Stimulated activated CD8-positive, alpha-beta memory T cell treated with anti-CD3 and anti-CD28 coated beads, Interleukin-2, amount 100 ng/mL, for 1 hour (primary cell): ENCODE measurements at places on chromosomes 7 and 10.

- DNase-seq, result no peak
Observed at GRCh38 chr10:18684416-18684815, 25.2 kb downstream of the ARL5B start.

DNA sequence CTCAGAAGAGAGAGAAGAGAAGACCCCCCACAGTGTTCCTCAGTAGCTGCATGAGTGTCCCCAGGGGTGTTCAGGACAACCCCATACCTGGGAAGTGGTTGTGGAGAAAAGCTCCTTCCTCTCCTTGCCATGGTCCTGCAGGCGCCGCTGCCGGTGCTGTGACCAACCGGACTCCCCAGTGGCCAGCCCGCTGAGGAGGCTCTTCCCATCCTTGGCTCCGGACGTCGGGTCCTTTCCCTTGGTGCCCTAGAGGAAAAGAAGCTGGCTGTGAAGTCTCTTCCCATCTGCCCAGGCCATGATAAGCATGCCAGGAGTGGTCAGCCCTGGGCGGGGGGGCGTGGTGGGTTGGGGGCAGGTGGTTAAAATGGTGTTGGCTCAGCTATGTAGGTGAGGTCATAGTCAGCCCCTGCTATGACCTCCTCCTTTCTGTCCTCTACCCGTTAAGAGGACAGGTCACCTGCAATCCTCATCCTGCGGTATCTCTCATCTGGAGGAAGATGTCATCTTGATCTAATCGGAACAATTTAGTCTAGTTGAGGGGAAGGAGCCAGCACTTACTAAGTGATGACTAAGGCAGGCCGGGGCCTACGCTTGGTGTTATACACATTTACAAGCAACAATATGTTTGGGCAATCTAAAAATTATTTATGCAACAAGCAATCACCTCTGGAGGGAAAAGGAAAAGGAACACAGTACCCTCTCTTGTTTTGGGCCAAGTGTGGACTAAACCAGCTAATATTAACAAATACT lies 13.2 kb downstream of the WDR91 start:
- no peak for DNase-seq

DNA sequence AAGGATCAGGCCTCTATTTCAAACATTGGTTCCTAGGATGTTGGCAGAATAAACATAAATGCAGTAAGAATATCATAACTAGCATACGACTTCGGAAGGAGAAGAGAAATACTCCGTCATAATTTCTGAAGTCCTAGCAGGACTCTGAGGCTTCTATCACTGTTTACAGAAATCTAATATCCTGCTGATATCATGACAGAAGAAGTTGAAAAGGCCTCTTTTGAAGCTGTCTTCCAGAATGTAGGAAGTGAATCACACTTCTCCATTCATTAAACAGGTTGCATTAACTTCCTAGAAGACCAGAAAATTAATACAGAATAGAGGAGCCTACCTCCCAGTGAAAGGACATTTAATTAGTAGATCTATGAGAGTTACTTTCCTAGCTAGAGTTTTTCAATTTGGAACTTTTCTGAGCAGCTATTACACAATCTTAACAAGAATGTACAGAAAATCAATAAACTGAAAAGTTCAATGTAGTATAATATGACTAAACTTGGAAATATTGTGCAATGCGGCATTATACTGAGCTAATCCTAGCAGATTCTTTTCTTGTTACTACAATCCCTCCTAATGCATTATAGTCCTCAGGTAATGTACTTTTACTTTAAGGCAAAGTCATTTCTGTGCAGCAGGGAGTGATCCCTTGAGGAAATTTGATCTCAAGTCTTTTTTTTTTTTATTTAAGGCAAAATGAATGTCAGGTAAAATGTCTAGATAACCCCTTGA lies 622.6 kb upstream of the CELF2 start:
- DNase-seq, result no peak

DNA sequence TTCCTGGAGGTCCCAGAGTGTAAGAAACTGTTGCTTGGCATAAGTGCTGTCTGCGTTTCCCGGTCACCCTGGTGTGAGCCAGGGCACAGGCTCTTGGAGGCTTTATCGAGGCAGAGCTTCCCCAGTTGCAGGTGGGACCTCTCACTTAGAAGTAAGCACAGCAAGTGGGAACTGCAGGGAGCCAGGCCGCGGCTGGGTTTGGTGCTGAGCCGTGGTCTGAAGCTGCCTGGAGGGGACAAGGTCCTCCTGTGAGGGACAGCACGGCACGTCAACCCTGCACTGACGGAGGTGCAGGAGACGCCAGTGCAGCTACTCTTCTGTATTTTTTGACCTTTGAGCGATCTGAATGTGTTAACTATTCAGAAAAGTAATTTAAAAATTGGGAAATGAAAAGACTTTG lies 55.8 kb upstream of the PFKFB3 start:
- no peak for DNase-seq
